ENCODE measurements at places on chromosomes 16 and 17.
A peak's percentile ranks its signal among the peaks of the same experiment; 100 is the strongest.

DNA sequence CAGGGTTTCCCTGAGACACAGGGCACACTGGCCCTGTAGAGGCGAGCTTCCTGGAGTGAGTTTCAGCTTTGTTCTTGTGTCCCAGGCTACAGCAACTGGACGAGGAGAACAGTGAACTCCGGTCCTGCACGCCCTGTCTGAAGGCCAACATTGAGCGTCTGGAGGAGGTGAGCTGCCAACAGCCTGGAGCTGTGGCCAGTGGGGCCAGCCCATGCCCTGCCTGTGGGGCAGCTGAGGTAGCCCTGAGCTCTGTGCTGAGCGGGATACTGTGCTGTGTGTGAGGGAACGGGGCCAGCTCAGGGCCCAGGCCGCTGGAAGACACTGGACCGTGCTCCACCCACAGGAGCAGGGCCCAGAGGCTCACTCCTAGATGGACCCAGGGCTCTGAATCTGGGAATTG, 8.7 kb upstream of the CAPN15 start:
- no peak for DNase-seq

- DNase-seq = no peak
Measured at GRCh38 chr16:69349536-69349935, 2.0 kb downstream of the TMED6 start.

DNA sequence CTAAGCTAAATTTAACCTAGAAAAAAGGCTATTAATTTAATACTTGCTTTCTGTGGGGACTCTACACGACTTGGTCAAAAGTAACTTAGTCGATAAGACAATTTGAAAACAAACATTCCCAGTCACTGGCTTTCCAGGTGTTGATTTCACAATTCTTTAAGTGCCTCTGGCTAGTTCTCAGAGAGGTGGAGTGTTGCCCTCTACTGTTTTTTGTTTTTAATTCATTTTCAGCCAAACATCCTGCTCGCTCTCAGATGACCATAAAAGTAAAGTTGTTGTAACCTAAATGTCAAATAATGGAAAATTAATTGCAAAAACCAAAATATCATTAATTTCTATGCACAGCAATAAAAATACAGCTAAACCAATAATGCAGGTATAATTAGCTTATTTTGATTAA, 107.1 kb downstream of the MYO1D start:
- DNase-seq = no peak

DNA sequence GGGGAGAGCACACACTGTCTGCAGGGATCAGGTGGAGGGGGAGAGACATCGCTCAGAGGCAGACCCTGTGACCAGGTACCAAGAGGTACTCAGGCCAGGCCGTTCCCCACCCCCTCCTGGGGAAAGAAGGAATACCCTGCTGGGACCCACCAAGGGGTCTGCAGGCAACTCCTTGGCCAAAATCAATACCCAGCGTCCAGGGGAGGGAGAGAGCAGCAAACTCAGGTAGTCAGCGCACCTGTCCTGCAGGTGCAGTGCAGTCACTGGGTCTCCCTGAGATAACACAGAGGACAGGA, 57.5 kb upstream of the DOC2B start:
- DNase-seq = no peak

- DNase-seq = no peak
Measured at GRCh38 chr17:73613271-73614233, 30.7 kb downstream of the SDK2 start.

DNA sequence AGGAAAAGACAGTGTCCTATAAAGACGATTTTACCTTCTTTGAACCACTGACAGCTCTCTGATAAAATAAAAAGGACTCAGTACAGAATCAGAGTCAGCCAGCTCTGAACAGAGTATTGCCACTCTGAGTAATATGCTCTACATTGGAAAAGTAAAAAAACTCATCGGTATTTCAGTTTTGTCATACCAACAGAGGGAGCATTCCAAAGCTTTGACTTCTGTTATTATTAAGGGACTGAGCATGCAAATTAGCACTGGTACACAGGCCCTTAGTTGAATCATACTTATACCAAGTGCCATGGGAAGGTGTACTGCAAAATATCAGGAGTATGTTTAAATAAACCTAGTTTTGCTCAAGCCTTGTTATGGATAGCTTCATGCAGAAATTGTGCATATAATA, 509.0 kb upstream of the KIF2B start:
- DNase-seq = no peak

- no peak for DNase-seq
Measured at GRCh38 chr16:85451641-85452363, 161.3 kb upstream of the GSE1 start.

DNA sequence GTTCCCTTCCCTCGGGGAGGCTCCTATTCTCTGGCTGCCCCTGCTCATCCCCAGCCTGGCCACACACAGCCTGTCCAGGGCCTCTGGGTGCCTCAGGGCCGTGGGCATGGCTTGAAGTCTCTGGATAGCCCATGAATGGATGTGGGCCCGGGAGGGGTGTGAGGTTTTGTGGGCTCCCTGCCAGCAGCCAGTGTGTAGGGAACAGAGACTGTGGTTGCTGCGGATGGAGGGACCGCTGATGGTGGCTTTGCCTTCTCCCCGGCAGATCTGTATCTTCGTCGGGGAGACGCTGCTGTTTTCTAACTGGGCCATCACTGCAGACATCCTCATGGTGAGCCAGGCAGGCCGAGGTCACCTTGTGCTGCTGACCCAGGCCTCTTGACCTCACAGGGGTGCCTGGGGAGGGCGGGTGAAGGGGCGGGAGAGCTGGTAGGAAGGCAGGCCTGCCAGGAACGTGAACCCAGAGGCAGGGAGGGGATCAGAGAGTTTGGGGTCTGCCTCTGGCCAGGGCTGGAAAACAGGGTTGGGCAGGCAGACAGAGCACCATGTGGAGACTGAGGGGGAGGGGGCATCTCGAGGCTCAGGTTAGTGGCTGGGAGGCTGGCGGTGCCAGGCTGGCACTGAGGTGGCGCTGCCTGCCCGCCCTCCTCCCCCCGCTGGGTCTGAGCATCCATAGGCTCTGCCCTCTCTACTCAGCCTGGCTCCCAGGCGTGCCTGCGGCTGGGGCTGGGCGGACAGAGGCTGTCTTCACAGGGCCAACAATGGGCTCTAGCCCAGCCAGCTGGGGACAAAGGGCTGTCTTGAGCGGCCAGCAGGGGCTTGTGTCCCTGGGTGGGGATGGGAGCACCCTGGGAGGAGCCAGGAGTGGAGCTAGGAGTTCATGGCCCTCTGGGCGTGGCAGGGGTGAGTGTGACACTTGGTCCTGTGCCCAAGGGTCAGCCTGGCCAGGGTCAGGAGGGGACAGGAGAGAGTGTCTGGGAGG, 21.4 kb downstream of the MYBBP1A start:
- DNase-seq = no peak

- DNase-seq = peak; percentile 84
Measured at GRCh38 chr16:77273-77806, 685 bp upstream of the MPG start.

- DNase-seq = peak; percentile 32
Measured at GRCh38 chr16:9159839-9160550, 68.6 kb downstream of the HAPSTR1 start.

- no peak for DNase-seq
Measured at GRCh38 chr16:72952811-72953271, 95.1 kb downstream of the ZFHX3 start.

- no peak for DNase-seq
Measured at GRCh38 chr16:4594433-4595410, 20.0 kb downstream of the UBALD1 start.

GRCh38 chr16:70750893-70751467, 50.0 kb downstream of the VAC14 start:
- peak; percentile 86 for DNase-seq

- peak; percentile 18 for DNase-seq
Measured at GRCh38 chr17:19364699-19365498, 2.4 kb upstream of the B9D1 start.

- peak; percentile 39 for DNase-seq
Measured at GRCh38 chr17:44203731-44204440, 4.2 kb upstream of the ATXN7L3 start.
